ENCODE measurements at places on chromosomes 13 and 19.

- no peak for DNase-seq
These were observed 125.9 kb downstream of the COL4A2 start for GRCh38 chr13:110433014-110433413.

DNA sequence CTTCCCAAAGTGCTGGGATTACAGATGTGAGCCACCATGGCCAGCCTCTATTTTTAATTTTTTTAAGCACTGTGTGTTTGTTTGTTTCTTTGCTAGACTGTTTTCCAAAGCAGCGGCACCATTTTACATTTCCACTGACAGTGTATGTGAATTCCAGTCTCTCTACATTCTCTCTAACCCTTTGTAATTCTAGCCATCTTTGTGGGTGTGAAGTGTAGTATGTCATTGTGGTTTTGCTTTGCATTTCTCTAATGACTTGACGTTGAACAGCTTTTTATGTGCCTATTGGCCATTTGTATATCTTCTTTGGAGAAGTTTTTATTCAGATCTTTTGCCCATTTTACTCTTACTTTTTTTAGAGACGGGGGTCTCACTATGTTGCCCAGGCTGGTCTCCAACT is 11.6 kb downstream of the PNPLA6 start:
- DNase-seq = no peak

DNA sequence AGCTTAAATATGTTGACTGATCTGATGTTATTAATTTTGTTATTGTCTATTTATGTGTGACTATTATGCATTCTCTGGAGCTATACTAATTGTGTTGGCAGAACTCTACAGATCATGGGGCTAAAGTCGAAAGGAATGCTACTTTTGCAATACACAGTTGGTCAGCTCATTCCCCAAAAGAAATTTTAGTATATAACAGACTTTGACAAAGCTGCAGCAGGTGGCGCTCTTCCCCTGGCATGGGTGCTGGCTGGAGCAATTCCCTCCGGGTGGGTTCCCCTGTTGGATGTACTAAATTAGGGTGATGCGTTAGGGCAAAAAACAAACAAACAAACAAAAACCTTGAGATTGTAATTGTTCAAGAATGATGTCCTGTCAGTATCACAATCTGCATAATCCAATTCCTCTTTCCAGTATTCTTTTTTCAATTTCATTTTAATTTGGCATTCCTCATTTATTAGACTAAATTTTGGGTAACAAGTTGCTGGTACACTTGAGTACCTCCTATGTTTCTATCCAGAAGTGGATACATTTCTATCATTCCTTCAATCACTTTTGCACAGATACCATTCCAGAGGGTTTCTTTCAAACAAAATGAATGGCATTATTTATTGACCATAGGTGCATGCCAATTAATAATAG is 322.8 kb upstream of the EDNRB start:
- peak; percentile 12 for DNase-seq

DNA sequence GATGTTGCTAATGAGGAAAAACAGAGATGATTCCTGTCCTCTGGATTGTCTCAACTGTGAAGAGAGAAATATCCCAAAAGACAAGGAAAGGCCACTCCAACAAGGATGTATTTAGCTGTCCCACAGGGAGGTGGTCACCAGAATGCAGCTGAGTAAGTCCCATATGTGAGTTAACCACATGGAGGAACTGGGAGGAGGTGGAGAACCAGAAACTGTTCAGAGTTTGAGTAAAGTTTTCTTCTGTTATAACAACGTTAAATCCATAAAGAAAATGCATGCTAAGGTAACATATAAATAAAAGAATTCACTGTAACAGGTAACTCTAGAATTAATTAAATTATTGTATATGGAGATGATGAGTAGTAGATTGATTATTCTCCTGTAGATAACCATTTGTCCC is 5.3 kb downstream of the ZNF763 start:
- DNase-seq = no peak

GRCh38 chr19:40217027-40217810 is 965 bp downstream of the TTC9B start:
- no peak for DNase-seq

DNA sequence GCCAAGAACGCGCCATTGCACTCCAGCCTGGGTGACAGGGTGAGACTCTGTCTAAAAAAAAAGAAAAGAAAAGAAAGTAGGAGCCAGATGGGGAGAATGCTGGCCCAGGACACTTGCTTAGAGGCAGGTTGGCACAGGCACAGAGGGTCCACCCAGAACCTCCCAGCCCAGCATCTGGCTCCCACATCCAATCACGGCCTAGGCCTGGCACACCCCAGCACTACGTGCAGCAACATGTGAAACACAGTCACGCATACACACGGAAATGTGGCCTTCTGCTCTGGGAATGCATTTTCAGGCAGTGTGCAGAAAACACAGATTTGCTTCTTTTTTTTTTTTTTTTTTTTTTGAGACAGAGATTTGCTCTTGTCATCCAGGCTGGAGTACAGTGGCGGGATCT is 20.9 kb upstream of the FOSB start:
- no peak for DNase-seq

DNA sequence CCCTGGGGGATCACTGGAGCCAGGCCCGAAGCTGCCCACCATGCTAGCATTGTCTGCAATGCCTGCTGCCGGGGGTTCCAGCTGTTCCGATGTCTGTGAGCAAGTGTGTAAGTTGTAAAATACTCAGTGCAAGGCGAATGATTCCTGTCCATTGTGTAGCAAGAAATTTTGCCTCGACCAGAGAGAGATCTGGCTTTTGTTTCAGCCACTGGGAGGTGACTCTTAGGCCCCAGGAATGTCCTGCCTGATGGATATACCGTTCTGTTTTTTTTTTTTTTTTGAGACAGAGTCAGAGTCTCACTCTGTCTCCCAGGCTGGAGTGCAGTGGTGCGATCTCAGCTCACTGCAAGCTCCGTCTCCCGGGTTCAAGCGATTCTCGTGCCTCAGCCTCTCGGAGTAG is 7.3 kb upstream of the GADD45B start:
- no peak for DNase-seq

DNA sequence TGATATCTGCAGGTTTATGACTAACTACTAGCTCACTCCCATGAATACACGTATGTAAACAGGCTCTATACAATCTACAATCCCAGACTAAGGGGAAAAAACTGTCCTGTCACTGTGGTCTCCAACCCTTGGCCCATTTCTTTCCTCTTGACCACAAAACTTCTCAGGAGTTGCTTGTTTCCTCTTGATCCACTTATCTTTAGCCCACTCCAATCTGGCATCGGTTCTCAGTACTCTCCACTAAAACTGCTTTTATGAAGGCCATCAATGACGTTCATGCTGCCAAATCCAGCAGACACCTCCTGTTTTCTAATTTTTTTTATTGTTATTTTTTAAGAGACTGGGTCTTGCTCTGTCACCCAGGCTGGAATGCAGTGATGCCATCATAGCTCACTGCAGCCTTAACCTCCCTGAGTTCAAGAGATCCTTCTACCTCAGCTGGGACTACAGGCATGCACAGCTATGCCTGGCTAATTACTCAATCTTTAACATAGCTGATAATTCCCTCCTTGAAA is 31.9 kb upstream of the USPL1 start:
- no peak for DNase-seq

DNA sequence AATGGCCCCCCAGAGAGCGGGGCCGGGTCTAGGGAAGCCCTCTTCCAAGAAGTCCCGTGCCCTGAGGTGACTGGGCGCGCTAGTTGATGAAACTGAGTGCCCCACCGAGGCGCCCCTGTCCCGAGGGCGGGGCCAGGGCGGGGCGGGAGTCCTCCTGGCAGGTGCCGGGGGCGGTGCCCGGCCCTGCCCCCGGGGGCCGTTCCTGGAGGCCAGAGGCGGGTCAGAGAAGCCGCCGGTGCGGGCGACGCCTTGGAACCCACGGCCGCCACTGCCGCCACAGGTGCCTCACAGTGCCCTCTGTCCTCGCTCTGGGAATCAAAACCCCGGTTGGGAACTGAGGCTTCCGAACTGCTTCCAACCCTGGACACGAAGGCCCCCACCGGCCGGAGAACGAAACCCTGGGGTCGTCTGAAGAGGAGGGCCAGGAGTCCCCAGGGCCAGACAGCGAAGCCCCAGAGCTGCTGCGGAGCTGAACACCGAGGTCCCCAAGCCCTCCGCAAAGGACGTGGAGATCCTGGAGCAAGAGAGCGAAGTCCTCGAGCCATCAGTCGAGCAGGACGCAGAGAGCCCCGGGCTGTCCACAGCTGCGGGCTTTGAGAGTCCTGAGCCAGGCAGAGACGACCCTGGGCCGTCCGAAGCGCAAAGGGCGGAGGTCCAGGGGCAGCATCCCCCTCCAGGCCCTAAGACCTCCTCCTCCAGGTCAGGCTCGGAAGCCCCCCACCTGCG is at the start of gene MISP3:
Gene MISP3 (plus strand): TSS at position 252 of the 726 bp plus-strand sequence. CDS start 524 bp downstream, outside the sequence.
- peak; percentile 24 for DNase-seq

DNA sequence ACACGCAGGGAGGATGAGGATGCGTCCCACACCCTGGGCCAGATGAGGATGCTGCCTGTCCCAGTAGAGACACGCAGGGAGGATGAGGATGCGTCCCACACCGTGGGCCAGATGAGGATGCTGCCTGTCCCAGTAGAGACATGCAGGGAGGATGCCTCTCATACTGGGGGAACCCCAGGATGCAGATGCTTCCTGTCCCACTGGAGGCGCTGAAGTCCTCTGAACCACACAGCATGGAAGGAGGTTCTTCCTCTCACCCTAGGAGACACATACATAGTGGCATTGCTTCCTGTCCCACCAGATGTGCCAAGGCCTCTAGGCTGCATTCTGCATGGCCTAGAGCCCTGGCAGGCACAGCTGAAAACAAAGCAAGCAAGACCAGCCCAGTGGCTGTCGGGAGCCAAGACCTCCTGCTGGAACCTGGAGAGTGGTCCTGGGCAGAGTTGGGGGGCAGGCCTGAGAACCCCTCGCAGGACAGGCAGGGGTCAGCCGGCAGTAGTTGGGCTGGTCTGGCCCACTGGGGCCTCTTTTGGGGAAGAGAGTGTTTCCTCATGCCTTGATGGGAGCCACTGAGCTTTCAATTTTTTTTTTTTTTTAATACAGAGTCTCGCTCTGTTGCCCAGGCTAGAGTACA is 4.3 kb downstream of the HPN start:
- DNase-seq = peak; percentile 57

DNA sequence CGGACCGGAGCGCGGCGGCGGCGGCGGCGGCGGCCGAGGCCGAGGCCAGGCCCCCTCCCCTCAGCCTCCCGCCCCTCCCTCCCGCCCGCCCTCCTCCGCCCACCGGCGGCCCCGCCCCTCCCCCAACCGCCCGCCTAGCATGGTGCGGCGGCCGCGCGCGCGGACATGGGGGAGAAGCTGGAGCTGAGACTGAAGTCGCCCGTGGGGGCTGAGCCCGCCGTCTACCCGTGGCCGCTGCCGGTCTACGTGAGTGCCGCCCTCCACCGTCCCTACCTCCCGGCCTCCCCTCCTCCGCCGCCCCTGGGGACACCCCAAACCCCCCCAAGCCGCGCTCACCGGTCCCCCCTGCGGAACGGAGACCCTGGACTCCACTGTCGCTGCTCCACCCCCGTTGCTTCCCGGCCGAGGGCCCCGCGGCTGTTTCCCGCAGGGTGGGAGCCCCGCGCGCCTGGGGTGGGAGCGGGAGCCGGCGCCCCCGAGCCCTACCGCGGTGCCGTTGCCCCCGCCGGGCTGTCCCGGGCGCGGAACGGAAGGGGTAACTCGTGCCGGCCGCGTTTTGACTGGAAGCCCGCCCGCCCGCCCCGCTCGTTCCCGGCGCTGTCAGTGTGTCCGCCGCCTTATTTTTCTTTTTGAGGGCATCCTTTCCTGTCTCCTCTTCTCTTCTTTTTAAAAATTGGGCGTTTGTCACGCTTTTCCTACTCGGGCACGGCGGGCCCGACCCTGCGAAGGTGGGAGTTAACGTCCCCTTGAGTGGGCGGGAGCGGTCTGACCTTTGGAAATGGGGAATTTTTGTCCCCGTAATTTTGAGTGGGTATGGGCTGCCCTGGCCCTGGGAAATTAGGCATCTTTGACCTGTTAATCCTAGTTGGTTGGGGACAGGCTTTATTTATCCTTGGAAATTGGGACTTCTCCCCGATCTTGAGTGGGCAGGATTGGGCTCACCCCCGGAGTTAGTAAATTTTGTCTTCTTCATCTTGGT is 576 bp downstream of the DOT1L start:
- no peak for DNase-seq

GRCh38 chr13:23608701-23609413 is 38.6 kb downstream of the TNFRSF19 start:
- DNase-seq = no peak

DNA sequence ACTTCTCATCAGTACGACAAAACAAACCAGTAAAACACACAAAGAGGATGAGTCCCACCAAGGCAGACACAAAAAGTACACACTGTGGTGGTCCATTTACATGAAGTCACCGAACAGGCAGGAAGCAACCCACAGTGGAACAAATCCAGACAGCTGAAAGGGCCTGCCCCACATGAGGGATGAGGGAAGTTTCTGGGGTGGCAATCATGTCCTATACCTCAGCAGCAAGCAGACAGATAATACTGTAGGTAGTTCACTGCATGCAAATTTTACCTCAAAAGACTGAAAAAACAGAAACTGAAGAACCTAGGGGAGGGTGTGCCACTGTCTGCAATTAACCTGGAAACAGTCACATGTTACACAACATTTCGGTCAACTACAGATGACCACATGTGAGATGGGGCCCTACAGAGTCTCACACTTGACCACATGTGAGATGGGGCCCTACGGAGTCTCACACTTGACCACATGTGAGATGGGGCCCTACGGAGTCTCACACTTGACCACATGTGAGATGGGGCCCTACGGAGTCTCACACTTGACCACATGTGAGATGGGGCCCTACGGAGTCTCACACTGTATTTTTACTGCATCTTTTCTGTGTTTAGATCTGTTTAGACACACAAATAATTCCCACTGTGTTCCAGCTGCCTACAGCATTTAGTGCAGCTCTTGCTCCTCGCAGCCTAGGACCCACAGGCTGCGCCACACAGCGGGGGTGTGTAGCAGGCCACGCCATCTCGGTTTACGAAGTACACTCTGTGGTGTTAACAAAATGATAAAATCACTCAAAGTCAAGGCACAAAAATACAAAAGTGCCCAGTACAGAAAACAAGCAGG is 22.2 kb downstream of the PCID2 start:
- DNase-seq = no peak

DNA sequence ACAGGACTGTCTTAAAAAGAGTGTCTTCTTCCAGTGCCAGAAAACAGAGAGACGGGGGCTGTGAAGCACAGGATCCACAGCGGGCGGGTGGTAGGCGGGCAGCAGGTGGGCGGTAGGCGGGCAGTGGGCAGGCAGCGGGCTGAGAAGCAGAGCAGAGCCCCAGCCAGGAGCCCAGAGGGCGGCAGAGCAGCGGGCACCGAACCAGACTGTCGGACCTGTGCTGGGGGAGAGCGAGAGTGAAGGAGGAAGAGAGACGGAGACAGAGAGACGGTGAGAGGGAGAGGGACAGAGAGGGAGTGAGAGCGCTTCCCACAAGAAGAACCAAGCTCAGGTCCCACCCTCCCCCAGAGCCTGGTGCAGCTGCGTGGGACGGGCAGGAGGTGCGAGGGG is 30.3 kb downstream of the RASA3 start:
- DNase-seq = no peak

DNA sequence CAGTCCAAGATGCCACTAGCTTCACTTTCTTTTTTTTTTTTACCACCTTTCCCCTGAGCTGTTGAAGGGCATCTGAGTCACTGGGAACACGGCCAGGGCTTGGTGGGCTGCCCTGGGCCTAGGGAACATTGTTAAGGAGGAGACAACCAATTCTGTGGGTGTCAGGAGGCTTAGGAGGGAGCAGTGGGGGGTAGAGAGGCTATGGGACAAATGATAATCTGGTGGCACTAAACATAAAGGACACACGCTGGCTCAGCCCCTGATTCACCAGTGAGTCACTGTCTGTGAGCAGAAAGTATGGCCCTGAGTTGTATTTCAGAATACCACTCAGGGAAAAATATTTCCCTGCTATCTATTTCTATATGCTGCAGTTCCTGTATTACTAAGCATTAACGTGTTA is 207.8 kb downstream of the DCLK1 start:
- DNase-seq = no peak

- DNase-seq = no peak
These were observed 173.1 kb upstream of the SOX1 start for GRCh38 chr13:111893607-111894443.

Data from activated CD4-positive, alpha-beta T cell treated with anti-CD3 and anti-CD28 coated beads, Interleukin-2, amount 10 ng/mL, durations not matched to agents 7 days and 5 days (primary cell).